ENCODE measurements at places on chromosomes 5 and 9. TPM values are rescaled to one million over a fixed set of nuclear protein-coding genes. Genes with fewer than 3 reads are reported as not detected.

C1QTNF2 gene
- not detected for total RNA-seq

ERMP1 gene
- 37.6 TPM for total RNA-seq

THBS4 gene
- total RNA-seq = 0.61 TPM

MED10 gene
- total RNA-seq = 52.6 TPM

ARSI gene
- not detected for total RNA-seq

PLAC8L1 gene
- not detected for total RNA-seq

FREM1 gene
- not detected for total RNA-seq

C9orf50 gene
- total RNA-seq = not detected

GZMA gene
- total RNA-seq = 738 TPM

TAF11L10 gene
- not detected for total RNA-seq

TAF11L8 gene
- not detected for total RNA-seq

OXCT1 gene
- 69.1 TPM for total RNA-seq

LOX gene
- not detected for total RNA-seq

TRAF1 gene
- total RNA-seq = 82.3 TPM

MRNIP gene
- 18.7 TPM for total RNA-seq

PCDHA7 gene
- total RNA-seq = not detected

TAS2R1 gene
- not detected for total RNA-seq

PAX5 gene
- 0.11 TPM for total RNA-seq

AK8 gene
- total RNA-seq = not detected

INVS gene
- total RNA-seq = 15.5 TPM

PCDHGB2 gene
- 1.0 TPM for total RNA-seq

WNT8A gene
- not detected for total RNA-seq

FST gene
- not detected for total RNA-seq

FAM169A gene
- total RNA-seq = 1.8 TPM

SNAPC3 gene
- total RNA-seq = 42.9 TPM

IRX1 gene
- total RNA-seq = not detected

INSL4 gene
- not detected for total RNA-seq

CDKN2AIPNL gene
- total RNA-seq = 22.3 TPM

KIF27 gene
- 2.7 TPM for total RNA-seq

LCN15 gene
- total RNA-seq = not detected

DMRT3 gene
- not detected for total RNA-seq

STPG3 gene
- total RNA-seq = not detected

CHSY3 gene
- not detected for total RNA-seq

PCDHGA1 gene
- 0.09 TPM for total RNA-seq

PPP2R2B gene
- total RNA-seq = 0.52 TPM

MAP1B gene
- 0.09 TPM for total RNA-seq

OGN gene
- total RNA-seq = not detected

Measured in T-helper 2 cell treated with Interferon-gamma antibody and Interleukin-4, amounts not matched to agents 100 ng/mL and 5 ng/mL, for 36 hours (primary cell).